Esophagus muscularis mucosa (tissue), 4 donors: ENCODE measurements at places on chromosomes 13 and 19. TPM values are rescaled to one million over a fixed set of nuclear protein-coding genes. Genes with fewer than 3 reads are reported as not detected.

DNA sequence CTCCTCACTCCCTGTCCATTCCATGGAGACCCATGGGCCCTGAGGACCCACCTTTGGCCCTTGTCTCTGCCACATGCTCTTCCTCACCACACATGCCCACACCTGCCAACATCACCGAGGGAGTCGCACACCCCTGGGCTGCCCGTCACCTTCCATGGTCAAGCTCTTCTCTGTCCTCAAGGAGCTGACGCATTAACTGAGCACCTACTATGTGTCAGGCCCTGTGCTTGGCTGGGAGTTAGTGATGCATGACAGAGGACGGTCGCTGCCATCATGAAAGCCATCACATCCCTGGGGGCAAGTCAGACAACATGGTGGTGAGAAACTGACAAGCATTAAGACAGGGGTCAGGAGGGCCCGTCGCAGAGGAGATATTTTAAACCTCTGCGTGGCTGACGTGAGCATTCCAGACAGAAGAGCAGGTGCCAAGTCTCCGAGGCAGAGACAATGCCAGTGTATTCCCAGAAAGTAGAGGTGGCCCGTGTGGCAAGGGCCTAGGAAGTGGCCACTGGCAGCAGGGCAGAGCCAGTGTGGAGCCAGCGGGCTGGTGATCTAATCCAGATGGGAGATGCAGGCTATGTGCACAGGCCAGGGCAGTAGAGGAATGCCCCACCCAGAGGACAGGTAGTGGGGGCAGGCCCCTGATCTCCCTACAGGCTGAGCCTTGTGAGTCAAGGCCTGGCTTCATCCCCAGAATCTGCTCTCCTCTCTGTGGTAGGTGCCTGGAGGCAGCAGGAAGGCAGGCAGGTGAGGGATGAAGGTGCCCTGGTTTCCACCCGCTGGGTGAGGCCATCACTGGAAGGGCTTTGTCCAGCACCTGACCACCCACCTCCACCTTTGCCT is 21.2 kb downstream of the ELAVL1 start:
- H3K4me1 ChIP-seq, result peaks cover 44% of the 10 kb centered on the region
- H3K36me3 ChIP-seq, result peaks cover 92% of the 10 kb centered on the region
- no peak overlapping the region for H3K27ac ChIP-seq
- DNase-seq, result no peak
- H3K4me3 ChIP-seq, result no peak overlapping the region
- H3K27me3 ChIP-seq, result no peaks in the 10 kb centered on the region

DNA sequence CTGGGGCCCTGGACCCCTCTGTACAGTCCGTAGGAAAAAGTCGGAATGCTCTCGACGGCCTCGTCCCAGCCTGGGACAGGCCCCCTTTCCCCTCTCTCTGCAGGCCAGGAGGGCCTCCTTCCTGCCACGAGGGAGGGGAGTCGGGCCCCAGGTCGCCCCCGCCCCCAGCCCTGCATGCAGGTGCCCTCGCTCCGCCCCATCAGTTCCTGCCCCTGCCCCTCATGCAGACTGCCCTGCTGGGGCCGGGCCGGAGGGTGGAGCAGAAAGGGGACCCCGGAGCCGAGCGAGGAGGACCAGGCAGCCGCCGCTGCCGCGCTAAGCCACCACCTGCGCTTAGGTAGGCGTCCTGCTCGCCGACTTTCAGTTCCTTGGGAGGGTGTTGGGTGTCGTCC is 7.3 kb downstream of the LYL1 start:
- peak overlapping the region; percentile 32 for H3K4me3 ChIP-seq
- H3K27ac ChIP-seq, result peak overlapping the region; percentile 75
- no peak for DNase-seq
- peaks cover 96% of the 10 kb centered on the region for H3K4me1 ChIP-seq
- no peaks in the 10 kb centered on the region for H3K27me3 ChIP-seq

GRCh38 chr13:71149498-71150363 is 717.3 kb downstream of the DACH1 start:
- no peaks in the 10 kb centered on the region for H3K4me1 ChIP-seq
- H3K27me3 ChIP-seq, result no peaks in the 10 kb centered on the region
- no peak for DNase-seq
- no peak overlapping the region for H3K4me3 ChIP-seq
- H3K27ac ChIP-seq, result no peak overlapping the region
- no peaks in the 10 kb centered on the region for H3K36me3 ChIP-seq

GRCh38 chr19:43667876-43668405 is 2.0 kb downstream of the PLAUR start:
- peaks cover 4% of the 10 kb centered on the region for H3K36me3 ChIP-seq
- peak overlapping the region; percentile 90 for H3K27ac ChIP-seq
- peaks cover 28% of the 10 kb centered on the region for H3K4me1 ChIP-seq
- no peaks in the 10 kb centered on the region for H3K27me3 ChIP-seq

GRCh38 chr19:14544977-14545715 is 15.8 kb downstream of the TECR start:
- H3K27me3 ChIP-seq, result no peaks in the 10 kb centered on the region
- no peaks in the 10 kb centered on the region for H3K36me3 ChIP-seq
- no peak overlapping the region for H3K27ac ChIP-seq
- DNase-seq, result no peak
- peaks cover 16% of the 10 kb centered on the region for H3K4me1 ChIP-seq

- no peak overlapping the region for H3K27ac ChIP-seq
- H3K36me3 ChIP-seq, result peaks cover 18% of the 10 kb centered on the region
- no peaks in the 10 kb centered on the region for H3K4me1 ChIP-seq
- H3K27me3 ChIP-seq, result no peaks in the 10 kb centered on the region
- no peak for DNase-seq
Measured at GRCh38 chr13:49540552-49540951, 44.8 kb downstream of the PHF11 start.

DNA sequence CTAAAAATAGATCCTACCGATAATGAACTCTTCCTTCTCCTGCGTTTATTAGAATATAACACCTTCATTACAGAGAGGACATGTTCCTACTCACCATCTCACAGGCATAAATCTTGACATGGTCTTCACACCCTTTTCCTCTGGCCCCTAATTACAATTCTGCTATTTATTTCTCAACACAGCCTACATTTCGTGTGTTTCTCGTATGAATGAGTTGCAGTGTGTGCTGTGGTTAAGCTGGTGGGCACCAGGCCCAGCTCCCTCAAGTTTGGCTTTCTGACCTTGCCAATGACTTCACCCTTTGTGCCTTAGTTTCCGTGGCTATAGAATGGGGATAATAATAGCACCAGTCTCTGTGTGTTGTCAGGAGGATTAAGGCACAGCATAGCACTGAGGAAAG is 12.3 kb upstream of the KATNAL1 start:
- H3K36me3 ChIP-seq, result no peaks in the 10 kb centered on the region
- DNase-seq, result no peak
- peaks cover 30% of the 10 kb centered on the region for H3K4me1 ChIP-seq
- H3K4me3 ChIP-seq, result no peak overlapping the region
- H3K27me3 ChIP-seq, result no peaks in the 10 kb centered on the region
- no peak overlapping the region for H3K27ac ChIP-seq

DNA sequence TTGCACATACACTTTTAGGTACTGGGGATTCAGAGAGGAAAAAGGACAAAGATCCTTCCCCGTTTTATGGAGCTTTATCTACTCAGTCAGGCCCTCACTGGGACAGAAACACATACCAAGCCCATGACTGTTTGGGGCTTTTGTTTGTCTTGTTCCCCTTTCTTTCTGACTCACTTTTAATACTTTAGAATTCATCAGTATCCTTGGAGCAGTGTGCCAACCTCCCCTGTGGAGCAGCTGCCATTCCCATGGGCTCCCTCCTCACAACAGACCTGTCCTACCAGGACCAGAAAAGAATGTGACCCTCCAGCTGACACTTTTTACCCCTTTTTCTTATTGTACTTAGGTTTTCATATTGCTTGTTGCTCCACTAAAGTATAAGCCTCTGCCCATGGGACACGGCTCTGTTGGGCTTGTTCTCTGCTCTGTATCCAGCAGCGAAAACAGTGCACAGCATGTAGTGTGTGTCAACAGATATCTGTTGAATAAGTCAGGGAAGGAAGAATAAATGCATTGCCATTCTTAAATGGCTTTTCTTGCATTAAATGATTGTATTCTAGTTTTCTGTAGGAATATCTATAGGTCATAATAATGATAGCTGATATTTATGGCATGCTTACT is 431.1 kb downstream of the EFNB2 start:
- no peak overlapping the region for H3K27ac ChIP-seq
- H3K36me3 ChIP-seq, result no peaks in the 10 kb centered on the region
- H3K4me1 ChIP-seq, result no peaks in the 10 kb centered on the region
- H3K27me3 ChIP-seq, result no peaks in the 10 kb centered on the region
- H3K4me3 ChIP-seq, result no peak overlapping the region

DNA sequence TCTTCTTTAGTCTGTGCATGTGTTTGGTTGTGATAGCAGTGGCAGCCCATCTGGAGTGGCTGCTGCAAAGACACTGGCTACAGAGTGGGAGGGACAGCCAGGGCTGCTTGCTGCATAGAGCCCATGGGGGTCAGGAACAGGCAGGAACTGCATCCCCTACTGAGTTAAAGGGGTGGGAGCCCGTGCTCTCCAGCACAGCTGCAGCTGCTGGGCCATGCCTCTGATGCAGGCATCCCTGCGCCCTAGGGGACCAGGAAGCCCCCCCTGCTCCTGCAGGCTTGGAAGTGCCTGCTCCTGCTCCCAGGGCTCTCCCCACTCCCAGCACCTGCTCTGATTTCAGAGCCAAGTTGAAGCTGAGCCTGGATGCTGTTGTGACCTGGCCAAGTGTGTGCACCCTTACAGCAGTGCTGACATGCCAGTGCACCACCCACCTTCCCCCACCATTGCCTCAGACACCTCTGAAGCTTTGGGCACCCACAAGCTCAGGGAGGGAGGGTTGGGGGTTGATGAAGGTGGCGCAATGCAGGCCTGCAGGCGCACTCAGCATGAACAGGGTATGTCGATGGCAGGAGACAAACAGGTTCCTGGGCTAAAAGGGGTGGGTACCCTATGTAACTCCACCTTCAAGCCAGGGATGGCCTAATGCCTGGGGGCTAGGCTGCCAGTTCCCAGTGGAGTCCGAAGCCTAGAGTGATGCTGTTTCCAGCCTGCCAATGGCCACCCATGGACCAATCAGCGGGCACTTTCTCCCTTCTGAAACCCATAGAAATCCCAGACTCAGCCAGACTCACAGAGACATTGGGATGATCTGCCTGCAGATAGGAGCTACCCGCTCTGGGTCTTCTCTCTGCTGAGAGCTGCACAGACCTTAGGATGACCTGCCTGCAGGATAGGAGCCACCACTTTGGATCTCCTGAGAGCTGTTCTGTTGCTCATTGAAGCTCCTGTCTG is 919.9 kb upstream of the MIR17HG start:
- no peaks in the 10 kb centered on the region for H3K27me3 ChIP-seq
- H3K36me3 ChIP-seq, result no peaks in the 10 kb centered on the region
- H3K27ac ChIP-seq, result no peak overlapping the region
- H3K4me3 ChIP-seq, result no peak overlapping the region

- no peak for DNase-seq
- H3K4me3 ChIP-seq, result no peak overlapping the region
- no peaks in the 10 kb centered on the region for H3K36me3 ChIP-seq
- H3K4me1 ChIP-seq, result peaks cover 14% of the 10 kb centered on the region
- H3K27me3 ChIP-seq, result peaks cover 62% of the 10 kb centered on the region
Measured at GRCh38 chr19:50309396-50310125, 19.6 kb downstream of the KCNC3 start.

GRCh38 chr13:54433493-54434206 is 1405.0 kb downstream of the OLFM4 start:
- no peak overlapping the region for H3K4me3 ChIP-seq
- H3K36me3 ChIP-seq, result no peaks in the 10 kb centered on the region
- no peak for DNase-seq
- H3K27me3 ChIP-seq, result no peaks in the 10 kb centered on the region

DNA sequence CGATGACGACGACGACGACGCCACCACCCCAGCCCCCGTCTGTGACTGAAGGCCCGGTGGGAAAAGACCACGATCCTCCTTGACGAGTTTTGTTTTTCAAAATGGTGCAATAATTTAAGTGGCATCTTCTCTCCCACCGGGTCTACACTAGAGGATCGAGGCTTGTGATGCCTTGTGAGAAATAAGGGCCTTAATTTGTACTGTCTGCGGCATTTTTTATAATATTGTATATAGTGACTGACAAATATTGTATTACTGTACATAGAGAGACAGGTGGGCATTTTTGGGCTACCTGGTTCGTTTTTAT is 2.5 kb downstream of the KLF2 start:
- H3K4me1 ChIP-seq, result peaks cover 62% of the 10 kb centered on the region
- peak overlapping the region; percentile 99 for H3K27ac ChIP-seq
- peaks cover 6% of the 10 kb centered on the region for H3K27me3 ChIP-seq
- H3K36me3 ChIP-seq, result peaks cover 42% of the 10 kb centered on the region
- peak overlapping the region; percentile 88 for H3K4me3 ChIP-seq
- DNase-seq, result no peak

DNA sequence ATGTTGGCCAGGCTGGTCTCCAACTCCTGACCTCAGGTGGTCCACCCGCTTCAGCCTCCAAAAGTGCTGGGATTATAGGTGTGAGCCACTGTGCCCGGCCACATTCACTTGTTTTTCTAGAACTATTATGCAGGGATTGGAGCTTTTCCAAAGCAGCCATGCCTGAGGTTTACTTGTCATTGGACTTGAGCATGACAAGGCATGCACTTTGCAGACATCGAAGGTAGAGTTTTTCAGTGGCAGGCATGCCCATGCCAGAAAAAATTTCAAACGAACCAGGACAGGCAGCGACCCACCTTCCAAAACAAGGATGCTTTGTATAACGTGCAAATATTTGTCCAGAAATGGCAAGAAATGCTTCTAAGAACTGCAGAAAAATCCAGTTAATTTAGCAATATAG is 17.7 kb downstream of the PNMA8A start:
- H3K4me1 ChIP-seq, result peaks cover 7% of the 10 kb centered on the region
- no peaks in the 10 kb centered on the region for H3K36me3 ChIP-seq
- H3K27ac ChIP-seq, result no peak overlapping the region
- DNase-seq, result no peak

DNA sequence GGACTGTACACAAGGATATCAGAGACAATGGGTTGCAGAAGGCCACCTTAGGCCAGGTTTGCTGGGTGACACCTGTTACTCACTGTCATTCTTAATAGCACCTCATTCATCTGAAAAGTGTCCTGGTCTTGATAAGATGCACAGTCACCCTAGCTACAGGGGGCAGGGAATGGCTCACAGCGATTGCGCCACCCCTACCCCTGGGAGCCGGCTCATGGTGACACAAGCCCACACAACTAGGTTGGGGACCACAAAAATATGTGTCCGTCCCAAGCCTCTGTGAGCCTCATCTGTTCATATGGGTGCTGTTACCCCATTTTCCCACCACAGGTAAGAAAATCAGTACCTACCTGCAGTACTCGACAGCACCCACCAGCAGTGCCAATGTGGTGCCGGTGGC is 23.4 kb downstream of the MED26 start:
- no peak for DNase-seq
- peaks cover 54% of the 10 kb centered on the region for H3K4me1 ChIP-seq
- H3K27ac ChIP-seq, result no peak overlapping the region
- H3K36me3 ChIP-seq, result no peaks in the 10 kb centered on the region

GRCh38 chr13:76944456-76944855 is 3.9 kb upstream of the ACOD1 start:
- DNase-seq, result no peak
- no peaks in the 10 kb centered on the region for H3K36me3 ChIP-seq

The LHB gene
- not detected for total RNA-seq

The DIAPH3 gene
- 0.65 TPM for total RNA-seq

The NCAN gene
- not detected for total RNA-seq

The ZNF154 gene
- total RNA-seq, result 8.7 TPM

The AMH gene
- total RNA-seq, result 1.0 TPM
